AG08396 (cell line): ENCODE measurements at places on chromosomes 13 and 19.
A peak's percentile ranks its signal among the peaks of the same experiment; 100 is the strongest.

DNA sequence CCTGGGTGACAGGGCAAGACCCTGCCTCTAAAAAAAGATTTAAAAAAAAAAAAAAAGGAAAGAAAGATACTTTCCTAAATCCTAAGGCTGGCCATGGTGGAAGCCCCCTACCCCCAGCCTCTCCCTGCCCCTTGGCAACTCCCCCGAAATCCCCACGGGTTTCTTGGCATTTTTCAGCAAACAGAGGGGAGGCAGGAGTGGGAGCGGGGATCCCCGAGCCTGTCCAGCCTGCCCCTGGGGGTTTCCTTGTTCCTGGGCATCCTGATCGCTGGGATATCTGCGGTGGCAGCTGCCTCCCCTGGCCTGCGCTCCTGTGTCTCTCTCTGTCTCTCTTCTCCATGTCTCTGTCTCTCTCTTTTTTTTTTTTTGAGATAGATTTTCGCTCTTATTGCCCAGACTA, 3.4 kb upstream of the EBI3 start:
- DNase-seq, result no peak

GRCh38 chr13:83531022-83531421, 351.3 kb downstream of the SLITRK1 start:
- DNase-seq, result no peak

GRCh38 chr13:100983111-100983510, 308.5 kb upstream of the TMTC4 start:
- DNase-seq, result no peak

- DNase-seq, result no peak
Measured at GRCh38 chr19:7104747-7105447, 35.4 kb downstream of the ZNF557 start.

GRCh38 chr13:23701186-23701585, 131.0 kb downstream of the TNFRSF19 start:
- DNase-seq, result no peak

- DNase-seq, result peak; percentile 63
Measured at GRCh38 chr19:38263689-38264485, 486 bp upstream of the SPINT2 start.

- DNase-seq, result peak; percentile 86
Measured at GRCh38 chr19:47305309-47305751, 4.3 kb upstream of the C5AR1 start.

DNA sequence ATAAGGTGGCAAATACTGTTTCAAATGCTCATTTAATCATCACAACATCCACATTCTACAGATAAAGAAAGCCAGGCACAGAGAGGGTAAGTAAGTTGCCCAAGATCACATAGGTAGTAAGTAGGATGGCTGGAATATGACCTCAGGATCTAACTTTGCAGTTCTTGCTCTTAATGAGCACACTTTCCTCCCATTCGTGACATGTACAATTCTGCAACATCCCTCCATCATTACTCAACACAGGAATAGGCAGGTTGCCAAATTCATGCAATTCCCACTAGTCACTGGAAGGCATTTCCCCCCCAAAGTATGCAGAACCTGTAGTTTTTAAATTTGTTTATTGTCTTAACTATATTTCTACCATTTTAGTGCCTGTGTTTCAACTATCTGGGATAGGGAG, 109.2 kb downstream of the OLFM4 start:
- peak; percentile 11 for DNase-seq

- peak; percentile 18 for DNase-seq
Measured at GRCh38 chr19:4369109-4369887, 25.9 kb downstream of the MPND start.

DNA sequence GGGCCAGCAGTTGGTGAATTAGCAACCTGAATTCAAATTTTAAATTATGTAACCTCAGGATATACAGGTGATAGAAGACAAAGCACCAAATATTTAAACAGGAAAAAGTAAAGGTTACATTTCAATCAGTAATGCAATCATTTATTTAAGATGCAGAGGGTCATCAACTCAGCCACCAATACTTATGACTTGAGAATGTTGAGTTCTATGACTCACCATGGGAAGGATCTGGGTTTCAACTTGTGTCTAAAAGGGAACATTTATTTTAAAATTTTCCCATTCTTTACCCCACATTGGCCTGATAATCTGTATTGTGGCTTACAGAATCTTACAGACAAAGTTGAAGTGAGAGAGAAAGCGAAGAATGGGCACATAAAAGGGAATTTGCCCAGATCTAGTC, 418.0 kb downstream of the NDFIP2 start:
- no peak for DNase-seq

DNA sequence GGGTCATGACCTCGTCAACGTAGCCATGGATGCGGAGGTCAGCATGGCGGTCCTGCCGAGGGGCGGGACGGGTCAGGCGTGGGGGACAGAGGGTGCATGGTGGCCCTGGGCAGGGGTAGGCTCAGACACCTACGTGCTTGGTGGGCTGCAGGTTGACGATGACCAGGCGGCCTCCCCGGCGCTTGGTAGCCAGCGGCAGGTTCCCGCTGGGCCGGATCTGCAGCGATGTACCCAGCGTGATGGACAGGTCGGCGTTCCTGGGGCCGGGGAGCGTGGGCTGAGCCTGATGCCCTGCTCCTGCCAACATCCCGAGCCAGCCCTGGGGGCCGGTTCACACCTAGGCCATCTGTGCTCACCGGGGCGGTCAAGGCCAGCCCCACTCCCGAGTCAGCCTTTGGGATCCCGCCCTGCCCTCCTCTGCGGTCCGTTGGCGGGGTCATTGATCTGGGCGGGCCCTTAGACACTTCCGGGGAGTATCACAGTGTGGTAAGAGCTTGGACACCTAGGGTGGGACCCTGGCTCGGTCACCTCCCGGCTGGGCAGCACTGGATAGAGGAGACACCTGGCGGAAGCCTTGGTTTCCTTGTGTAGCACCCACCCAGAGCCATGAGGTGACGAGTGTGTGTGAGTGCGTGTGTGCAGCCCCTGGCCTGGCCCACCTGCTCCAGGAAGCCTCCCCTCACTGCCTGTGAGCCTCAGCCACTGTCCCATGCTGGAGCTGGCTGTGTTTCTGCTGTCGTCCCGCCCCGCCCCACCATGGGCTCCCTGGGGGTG, 7.3 kb downstream of the SIRT6 start:
- DNase-seq, result no peak

DNA sequence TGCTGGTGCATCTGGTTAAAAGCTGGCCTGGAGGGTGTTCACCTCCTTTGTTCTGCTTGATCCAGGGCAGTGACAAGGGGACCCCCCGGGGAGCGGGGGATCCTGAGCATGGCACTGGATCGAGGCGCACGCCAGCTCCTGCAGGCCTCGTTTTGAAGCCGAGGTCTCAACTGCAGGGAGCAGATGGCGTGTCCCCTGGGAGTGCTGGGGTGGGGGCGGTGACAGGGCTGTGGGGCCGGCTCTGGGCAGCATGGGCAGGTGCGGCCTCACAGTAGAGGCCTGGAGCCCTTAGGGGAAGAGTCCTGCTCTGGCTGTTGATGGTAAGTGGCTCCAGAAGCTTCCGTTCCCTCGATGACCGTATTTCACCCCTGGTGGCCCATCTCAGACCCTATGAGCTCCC, 51.8 kb downstream of the CRTC1 start:
- DNase-seq, result no peak

DNA sequence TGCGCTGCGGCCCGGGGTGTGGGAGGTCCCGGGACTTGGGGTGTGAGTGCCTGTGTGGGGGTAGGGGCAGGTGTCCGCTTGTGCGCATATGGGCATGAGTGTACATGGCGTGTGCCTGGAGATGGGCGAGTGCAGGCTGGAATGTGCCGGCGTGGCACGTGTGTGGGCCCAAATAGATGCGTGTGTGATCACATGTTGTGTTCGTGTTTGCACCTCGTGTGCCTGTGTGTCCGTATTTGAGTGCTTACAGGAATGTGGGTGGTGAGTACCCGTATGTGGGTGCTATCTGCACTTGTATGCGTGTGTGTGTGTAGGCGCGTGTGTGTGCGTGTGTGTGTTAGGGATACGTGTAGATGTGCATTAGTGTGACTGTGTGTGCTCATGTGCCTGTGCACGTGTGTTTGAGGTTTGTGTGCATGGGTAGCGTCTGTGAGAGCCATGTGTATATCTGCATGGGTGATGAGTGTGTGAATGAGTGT, 3.4 kb downstream of the ZNF536 start:
- DNase-seq, result no peak
